RWPE1 (cell line): ENCODE measurements at places on chromosomes 13 and 19.

DNA sequence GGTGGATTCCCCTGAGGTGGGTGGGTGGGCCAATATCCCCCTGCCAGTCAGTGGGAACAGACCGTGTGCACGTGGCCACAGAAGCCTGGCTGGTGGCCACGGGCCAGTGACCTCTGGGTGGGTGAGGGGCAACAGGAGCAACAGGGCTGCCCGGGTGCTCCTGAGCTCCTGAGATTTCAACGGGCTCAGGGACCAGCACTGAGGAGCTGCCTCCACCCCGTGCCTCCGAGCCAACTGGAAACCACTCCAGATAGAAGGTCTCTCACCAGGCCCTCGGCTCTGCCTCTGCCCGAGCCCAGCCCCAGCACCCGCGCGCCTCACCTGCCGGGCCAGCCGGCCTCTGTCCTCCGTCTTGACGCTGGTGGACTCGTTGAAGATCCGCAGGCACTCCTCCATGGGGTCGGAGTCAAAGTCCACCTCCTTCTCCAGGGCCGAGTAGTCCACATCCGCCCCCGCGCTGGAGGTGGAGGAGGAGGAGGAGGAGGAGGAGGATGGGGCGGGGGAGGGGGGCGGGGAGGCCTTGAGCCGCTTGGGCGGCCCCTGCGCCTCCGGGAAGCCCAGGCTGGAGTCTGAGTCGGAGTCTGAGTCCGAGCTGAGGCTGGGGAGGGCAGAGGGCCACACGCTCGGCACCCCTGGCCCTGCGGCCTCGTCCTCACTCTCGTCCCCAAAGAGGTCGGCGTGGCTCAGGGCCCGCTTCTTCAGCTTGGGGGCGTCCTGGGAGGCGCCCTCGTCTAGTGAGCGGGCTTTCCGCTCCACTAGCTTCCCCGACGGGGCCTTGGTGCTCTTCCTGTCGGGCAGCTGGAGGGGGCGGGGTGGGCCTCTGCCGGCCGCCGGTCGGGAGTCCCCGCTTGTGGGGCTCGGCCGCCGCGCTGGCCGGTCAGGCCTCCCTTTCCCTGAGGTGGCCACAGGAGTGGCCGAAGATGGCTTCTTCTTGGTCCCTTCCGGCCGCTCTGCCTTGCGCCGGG is 14.8 kb upstream of the ATP8B3 start:
- DNase-seq: no peak

DNA sequence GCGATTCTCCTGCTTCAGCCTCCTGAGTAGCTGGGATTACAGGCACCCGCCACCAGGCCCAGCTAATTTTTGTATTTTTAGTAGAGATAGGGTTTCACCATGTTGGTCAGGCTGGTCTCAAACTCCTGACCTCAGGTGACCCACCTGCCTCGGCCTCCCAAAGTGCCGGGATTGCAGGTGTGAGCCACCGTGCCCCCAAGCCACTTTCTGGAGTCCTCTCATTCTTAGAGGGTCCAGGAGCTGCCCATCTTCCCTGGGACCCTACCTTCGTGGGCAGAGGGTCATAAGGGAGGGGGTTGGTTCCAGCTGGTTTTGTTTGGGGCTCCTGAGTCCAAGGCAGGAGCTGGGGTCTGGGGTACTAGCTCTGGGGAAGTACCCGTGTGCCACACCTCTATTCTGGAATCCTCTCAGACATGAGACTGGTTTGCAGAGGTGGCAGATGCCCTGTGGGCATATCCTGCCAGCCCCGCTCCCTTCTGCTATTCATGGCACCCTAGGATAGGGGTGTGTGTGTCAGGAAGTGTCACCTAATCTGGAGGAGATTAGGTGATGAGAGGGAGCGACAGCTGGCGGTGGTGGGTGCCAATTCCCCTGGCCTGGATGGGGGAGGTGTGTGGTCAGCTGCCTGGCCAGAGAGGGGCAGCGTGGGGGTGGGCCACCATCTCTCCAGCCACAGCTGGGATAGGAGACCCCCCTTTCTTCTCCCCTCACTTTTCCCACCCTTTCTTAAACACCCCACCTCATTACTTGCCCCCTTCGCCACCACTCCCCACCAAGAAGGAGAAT is 2.1 kb downstream of the PRMT1 start:
- DNase-seq: no peak

- no peak for DNase-seq
Observed at GRCh38 chr19:46492841-46493235, 2.8 kb downstream of the PNMA8B start.

- peak; percentile 90 for DNase-seq
Observed at GRCh38 chr13:46354156-46355087, 32.6 kb downstream of the RUBCNL start.

GRCh38 chr19:13996928-13997630 is 9.0 kb downstream of the RFX1 start:
- DNase-seq: no peak

DNA sequence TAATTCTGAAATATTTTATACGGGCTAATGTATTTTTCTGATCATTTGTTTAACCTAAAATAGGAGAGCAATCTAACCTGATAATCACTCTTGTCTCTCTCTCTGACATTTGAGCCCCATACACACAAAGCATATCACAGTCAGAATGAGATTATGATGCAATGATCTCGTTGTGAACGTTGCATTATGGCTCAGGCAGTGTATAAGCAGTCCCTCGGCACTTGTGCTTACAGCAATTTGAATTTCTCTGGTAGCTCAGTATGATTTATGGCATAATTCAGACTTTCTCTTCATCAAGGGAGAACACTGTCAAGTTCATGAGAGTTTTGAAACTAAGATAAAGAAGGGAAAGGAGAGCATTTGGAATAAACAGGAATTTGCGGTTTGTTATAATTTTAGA is 256.1 kb downstream of the DACH1 start:
- DNase-seq: no peak

DNA sequence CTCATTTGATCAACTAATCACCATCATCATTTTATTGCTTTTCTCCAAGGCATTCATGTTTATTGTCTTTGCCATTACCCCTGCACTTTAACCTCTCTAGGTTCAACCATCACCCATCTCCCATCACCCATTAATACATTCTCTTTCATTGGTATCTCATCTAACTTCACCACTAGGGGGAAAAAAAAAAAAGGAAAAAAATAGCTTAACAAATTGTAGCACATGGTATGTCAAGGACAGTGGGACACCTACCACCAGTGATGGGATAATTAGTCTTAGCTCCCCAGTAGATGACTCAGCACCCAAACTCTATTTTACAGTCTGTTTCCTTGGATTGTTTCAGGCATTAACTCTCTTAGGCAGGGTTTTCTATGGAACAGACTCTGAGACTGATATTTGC is 1770.2 kb upstream of the MIR17HG start:
- DNase-seq: no peak

DNA sequence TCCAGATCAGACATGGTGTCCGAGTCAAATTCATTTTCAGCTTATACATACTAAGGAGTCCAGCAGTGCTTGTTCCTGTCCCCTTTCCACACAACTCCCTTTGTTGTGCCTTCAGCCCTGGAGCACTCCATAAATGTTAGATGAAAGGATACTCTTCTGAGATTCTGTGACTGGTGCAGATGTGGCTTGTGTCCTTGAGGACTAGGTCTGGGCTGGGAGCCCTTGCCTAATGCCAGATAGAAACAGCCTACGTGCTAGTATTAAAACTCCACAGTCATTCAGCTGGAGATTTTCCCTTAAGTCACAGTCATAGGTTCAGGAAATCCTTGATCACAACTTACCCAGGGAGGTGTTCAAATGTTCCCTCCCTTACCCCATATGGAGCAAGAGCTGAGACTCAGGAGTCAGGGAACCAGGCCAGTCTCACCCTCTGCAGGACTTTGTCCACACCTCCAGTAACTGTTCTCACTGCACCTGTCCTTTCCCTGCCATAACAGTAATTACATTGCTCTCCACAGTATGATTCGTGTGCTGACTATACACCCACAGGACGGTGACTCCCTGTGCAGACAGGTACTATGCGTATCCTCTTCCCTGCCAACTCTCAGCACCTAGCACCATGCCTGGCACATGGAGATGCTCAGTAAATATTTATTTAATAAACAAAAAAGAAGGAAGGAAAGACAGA is 15.5 kb upstream of the SERPINE3 start:
- no peak for DNase-seq

- no peak for DNase-seq
Observed at GRCh38 chr19:53844849-53845246, 20.7 kb upstream of the NLRP12 start.

GRCh38 chr13:33446821-33447725 is 161.5 kb upstream of the STARD13 start:
- DNase-seq: peak; percentile 14

DNA sequence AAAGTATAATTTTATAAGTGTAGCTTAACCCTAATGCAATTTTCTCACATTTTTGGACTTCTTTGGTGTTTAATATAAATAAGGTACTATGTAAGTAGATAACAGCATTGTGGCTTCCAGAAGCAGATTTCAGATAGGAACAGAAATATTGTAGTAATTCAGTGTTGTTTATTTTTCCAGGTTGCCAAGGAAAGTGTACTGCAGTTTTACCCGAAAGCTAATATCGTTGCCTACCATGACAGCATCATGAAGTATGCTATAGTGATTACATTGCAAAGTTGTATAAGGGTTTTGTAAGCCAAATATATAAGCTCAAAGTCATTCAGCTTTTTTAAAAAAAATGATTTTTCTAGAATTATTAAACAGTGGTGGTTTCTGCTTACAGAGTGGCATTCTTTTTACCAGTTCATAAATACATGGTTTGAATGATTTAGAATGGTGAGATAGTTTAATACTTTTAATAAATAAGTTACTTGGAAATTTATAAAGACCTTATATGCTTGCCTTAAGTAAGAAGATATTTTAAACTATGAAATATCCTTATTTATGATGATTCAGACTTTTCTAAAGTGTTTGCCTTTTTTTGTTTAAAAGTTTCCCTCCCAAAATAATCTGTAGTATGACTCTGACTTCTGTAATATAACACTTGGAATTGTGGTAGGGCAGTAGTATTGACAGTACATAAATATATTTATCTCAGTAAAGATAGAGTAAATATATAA is 3.7 kb downstream of the UBA2 start:
- no peak for DNase-seq

DNA sequence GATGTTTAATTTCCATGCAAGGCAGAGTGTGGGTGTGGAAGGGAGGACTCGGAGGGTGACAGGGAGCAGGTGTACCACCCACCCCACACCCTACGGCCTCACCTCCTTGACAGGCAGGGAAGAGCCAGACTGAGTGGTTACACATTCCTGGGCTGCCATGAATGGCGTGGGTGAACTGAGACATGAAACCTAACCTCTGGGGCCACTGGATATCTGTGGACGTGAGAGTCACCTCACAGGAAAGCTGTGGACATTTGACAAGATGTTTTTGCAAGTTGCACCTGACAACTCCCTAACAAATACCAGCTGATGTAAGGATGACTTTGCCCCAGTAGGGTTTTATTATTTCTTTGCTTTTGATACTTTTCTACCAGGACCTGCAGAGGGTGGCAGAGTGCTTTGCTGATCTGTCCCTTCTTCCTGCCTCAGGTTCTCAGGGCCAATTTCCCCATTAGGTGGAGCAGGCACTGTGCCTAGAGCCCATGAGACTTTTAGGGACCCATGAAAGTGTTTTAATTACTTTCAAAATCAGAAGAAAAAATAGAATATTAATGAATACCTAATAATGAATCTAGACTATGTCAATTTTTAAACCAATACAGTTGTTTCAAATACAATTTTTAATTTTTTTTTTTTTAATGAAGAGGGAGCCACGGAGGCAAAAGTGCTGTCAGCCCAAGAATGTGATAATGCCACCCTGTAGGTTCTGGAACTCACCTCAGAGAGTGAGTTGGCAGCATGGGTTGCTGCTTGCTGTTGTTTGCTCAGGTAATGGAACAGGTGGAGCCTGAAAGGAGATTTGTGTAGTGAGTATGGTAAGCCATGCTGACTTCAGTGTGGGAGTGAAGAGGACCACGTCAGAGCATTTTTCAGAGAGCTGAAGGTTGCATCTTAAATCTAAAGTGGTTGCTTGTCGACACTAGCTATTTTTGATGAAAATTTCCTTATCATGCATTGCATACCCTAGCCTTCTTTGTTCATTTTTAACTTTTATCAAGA is 58.0 kb upstream of the CYSLTR2 start:
- peak; percentile 52 for DNase-seq

DNA sequence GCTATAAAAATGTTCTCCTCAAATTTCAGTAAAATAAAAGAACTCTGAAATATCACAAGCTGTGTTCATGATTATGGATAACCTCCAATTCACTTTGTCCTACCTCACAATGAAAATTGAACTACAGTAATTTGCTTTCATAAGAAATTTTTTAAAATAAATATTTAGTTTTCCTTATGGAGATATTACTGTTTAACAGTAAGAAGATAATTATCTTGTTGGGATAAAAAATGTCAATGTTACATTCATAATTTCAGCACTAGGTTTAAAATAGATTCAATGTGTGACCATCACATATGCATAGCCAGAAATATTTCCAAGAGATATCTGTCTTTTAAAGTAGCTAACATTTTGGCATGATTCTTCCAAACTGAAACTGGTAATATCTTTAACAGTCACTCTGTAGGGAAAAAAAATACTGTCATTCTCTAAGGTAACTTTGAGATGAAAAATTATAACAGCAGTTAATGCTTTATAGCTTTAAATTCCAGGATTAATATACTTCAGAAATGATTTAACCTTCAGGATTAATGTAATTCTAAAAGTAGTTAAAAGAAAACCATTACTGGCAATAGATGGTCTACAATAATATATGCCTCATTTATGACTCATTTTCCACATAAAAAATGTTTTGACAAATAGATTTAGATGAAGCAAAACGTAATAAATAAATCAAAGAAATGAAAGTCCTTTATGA is 91.3 kb downstream of the SPRY2 start:
- DNase-seq: no peak

DNA sequence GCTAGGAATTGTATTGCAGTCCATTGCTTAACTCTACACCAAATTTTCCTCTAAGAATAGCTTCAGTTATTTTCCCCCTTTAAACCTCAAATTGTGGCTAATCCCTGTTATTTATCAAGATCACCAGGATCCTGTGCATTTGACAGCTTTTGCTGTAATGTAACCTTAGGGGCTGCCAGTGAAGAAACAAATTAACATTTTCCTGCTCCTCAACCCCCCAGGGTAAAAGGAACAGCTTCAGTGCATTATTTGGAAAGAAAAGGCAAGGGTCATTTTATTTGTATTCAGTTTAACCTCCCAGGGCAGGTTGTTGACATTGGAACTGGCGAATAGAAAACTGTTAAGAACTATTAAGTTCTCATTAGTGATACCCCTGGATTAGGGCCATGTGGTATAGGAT is 57.0 kb downstream of the PCDH20 start:
- no peak for DNase-seq

DNA sequence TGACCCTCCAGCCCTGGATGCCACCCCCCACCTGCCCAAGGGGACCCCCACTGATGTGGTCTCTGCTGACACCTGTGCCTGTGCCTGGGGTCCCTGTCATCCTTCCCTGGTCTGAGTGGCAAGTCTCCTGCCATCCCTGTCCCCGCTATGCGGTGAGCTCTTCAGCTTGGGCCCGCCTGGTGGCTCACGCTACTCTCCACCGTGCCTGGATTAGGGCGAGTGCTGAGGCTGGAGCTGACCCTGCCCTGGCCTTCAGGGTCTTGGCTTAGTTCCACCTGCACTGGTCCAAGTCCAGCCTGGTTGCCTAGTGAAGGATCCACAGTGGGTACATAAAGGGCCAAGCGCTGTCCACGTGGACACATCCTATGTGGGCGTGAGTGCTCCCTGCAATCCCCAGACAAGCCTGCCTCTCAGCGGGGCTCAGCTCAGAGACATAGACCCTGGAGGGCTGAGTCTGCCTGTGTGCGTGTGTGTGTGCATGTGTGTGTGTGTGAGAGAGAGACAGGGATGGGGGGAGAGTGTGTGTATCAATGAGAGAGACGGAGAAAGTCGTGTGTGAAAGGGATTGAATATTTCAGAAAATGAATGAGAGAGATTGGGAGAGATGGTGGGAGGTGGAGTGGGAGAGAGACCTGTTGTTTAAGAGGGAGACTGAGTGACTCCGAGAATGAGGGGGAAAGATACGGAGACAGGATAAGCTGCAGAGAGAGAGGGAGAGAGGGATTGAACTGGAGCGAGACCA is 22.1 kb downstream of the WTIP start:
- DNase-seq: no peak
